ENCODE measurements at places on chromosomes 5 and 9.
A peak's percentile ranks its signal among the peaks of the same experiment; 100 is the strongest.

GRCh38 chr9:94699715-94700373 is 26.7 kb upstream of the AOPEP start:
- no peak for DNase-seq

DNA sequence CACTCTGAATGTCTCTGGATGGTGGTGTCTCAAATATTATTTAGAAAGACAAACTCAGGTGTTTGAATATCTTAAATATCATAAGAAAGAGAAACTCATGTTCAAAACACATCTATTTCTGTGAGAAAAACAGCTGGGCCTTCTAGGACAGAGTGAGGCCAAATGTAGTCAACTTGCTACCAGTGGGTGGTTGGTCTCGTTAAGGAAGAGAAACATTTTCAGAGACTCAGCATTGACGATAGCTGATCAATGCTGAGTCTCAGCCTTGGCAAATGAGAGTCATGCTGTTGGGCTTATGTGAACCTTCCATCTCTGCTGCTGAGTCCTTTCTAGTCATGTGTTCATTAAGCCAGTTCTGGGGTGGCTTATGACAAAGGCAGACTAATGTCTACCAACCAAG is 418.0 kb downstream of the CETN3 start:
- no peak for DNase-seq

DNA sequence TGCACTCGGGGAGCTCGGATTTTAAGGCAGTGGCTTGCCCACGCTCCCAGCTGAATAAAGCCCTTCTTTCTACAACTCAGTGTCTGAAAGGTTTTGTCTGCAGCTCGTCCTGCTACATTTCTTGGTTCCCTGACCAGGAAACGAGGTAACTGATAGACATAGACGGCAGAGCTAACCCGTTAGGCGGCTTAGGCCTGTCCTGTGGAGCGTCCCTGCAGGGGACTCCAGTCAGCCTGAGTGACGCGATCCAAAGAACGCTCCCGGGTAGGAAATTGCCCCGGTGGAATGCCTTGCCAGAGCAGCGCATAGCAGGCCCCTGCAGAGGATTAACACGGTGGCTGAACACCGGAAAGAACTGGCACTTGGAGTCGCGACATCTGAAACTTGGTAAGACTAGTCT is 1.8 kb upstream of the SELENOP start:
- DNase-seq = no peak

DNA sequence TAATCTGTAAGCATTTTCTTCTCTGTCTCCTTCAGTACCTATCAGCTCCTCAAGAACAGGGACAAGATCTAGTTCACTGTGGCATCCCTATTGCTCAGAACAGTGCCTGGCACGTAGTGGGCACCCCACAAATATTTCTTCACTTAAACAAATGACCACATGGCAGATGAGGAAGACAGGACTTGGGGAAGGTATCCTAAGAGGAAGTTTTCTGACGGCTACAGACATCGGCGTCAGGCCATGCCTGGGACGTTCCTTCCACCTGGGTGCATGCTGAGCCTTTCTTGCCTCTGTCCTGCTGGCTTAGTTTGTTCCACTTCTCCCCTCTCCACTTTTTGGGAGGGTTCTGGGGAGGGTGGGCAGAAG is 60.2 kb downstream of the NEURL1B start:
- no peak for DNase-seq

- no peak for DNase-seq
These were observed 14.2 kb upstream of the MACIR start for GRCh38 chr5:103244398-103244797.

GRCh38 chr9:108813951-108814601 is 41.7 kb downstream of the ACTL7B start:
- DNase-seq = no peak

- DNase-seq = no peak
These were observed 26.8 kb downstream of the C5orf15 start for GRCh38 chr5:133941456-133942196.

DNA sequence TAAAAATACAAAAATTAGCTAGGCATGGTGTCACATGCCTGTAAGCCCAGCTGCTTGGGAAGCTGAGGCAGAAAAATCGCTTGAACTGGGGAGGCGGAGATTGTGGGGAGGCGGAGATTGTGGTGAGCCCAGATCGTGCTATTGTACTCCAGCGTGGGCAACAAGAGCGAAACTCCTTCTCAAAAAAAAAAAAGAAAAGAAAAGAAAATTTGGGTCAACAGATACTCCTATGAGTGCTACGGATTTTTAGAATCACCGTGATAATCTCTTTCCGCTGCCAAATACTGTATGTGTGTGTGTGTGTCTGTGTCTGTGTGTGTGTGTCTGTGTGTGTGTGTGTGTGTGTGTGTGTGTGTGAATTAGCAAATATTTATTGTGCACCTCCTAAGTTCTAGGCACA is 64.4 kb downstream of the ARRDC3 start:
- DNase-seq = no peak

GRCh38 chr5:125201446-125202052 is 455.1 kb upstream of the ZNF608 start:
- no peak for DNase-seq

- DNase-seq = no peak
These were observed 310.8 kb downstream of the YTHDC2 start for GRCh38 chr5:113824307-113824706.

DNA sequence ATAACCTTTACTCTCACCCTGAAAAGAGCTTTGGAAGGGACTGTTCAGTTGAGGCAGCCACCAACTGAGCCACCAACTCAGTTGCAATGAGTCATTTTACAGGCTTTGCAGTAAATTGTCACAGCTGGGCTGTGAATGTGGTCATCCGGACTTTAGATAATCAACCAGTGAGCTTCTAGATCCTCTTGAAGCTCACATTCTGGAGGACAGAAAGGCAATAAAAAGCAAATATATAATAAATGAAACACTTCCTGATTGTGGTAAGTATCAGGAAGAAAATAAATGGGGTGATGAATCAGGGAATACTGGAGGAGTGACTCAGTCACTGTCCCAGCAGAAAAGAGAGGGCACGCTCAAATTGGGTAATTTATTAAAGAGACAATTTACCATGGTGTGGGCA is 13.2 kb upstream of the C5orf58 start:
- no peak for DNase-seq

DNA sequence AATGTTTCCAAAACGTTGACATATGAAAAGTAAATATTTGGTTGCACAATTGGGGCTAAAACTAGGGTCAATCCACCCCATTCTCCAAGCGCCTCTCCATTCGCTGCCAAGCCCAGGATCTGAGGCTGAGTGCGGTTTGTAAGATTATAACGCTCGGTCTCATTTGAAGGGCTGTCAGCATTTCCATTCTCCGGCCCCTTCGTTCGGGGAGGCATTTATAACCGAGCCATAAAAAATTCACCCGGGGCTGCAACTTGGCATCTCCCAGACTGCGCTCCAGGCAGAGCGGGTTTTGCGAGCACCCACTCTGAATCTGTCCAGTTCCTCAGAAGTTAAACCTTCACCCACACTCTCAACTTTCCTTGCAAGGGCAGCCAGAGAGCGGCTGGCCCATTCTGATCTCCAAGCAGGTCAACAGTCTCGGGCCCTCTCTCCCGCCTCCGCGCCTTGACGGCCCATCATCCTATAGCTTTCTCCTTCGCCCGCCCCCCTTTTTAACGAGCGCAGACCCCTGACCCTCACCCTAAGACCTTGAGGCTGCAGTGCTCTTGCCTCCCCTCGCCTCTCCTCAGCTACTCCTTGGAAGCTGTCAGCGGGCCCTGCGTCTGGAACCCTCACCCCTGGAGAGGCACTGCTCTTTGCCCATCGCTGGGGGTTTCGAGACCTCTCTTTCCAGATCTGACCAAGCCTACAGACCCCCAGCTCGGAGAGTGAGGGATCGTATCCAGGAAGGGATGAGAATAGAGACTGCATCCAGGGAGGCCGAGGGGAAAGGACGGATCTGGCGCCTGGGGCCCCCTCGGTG is 1.1 kb downstream of the SLIT3 start:
- no peak for DNase-seq

DNA sequence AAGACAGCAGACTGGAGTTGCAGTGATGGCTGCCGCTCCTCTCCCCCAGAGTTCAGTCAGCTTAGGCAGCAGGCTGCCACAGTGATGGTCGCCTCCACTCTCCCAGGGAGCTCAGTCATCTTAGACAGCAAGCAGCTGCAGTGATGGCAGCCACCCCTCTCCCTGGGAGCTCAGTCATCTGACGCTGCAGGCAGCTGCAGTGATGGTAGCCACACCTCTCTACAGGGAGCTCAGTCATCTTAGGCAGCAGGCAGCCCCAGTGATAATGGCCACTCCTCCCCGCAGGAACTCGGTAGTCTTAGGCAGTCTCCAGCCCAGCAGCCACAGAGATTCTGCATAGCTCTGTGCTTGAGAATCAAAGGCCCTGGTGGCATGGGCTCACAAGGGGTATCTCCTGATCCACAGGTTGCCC is 582.7 kb downstream of the DTWD2 start:
- DNase-seq = no peak

DNA sequence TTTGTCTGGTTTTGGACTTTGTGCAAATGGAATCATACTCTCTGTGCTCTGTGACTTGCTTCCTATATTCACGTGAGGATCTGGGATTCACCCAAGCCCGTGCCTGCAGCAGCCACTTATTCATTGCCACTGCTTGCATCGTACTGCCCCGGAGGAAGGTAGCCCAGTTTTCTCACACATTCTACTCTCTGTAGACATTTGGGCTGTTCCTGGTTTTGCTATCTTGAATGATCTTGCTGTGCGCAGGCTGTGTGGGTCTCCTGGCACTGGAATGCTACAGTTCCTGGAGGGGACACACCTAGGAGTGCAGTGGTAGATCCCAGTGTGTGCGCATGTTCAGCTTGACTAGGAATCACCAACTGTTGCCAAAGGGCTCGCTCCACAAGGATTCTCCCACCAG is 99.2 kb upstream of the BOD1 start:
- no peak for DNase-seq

DNA sequence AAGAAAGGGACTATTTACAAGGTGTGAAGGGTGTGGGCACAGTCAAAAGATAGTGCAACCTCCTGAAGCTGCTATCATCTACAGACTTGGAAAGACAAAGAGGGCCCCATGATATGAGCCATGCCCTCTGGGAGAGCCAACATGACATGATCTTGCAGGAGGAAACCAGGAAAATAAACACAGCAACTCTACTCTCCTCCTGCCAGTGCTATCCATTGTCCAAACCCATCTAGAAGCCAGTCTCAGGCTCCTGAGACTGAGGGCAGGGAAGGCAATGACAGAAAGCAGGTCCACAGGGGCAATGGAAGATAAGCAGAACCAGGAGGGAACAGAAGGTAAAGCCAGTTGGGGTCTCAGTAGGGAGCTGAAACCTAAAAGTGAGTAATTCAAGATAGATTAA is 37.1 kb downstream of the PLPP1 start:
- no peak for DNase-seq

DNA sequence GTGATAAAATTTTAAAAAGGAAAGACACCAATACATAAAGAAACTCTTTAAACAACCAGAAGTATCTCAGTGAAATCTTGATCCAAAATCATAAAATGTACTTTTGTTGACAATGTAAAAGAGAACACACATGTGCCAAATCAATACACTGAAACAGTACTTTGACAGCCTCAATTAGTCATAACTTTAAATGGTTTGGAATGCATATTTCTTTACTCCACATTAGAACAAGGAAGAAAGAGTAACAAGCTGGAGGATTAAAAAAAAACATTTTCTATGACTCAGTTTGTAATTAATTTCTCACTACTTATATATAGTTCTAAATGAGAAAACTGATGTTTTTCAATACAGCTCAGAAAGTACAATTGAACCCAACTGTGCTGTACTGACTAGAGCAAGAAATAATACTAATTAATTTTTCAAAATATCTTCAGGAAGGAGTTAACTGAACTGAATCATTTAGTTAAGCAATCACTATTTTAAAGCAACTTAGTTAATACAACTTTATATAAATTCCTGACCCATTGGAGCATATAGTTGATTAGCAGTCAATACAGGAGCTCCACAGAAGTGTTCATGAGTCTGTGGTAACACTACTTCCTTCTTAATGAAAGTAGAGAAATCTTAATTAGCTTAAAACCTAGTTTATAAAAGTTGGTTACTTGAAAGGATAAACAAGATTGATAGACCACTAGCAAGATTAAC is 101.0 kb downstream of the NR3C1 start:
- no peak for DNase-seq

DNA sequence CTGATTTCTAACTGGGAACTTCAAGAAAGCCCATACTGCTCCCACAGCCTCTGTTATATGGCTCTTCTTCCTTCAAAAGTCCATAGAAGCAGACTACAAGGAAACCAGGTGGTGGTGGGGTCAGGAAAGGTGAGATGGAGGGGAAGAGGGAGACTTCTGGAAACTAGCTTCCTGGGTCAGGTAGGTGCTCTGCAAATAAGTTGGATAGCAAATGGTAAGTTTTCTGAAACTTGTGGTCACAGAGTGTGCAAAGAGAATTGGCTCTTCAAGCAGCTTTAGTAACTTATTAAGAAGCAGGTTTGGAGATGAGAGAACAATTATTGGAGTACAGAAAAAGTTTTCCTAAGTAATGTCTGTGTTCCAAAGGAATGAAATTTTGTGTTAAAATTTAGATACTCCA is 316.9 kb downstream of the ADGRV1 start:
- DNase-seq = no peak

DNA sequence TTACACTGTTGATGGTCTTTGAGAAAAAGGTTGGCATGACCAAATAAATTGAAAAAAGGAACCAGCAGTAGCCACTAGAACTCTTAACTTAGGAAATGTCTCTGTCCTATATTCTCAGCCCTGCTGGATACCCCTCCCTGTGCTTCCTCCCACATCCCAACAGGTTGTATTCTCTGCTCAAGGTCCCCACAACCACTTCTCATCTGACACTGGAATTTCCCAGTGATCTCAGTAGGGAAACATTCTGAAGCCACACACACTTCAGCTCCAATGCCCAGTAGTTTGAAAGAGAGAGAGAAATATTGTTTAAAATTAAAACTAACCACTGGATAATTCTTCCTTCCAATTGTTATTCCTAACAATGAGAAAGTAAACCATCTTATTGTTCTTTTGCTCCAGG is 30.0 kb upstream of the NREP start:
- DNase-seq = no peak

DNA sequence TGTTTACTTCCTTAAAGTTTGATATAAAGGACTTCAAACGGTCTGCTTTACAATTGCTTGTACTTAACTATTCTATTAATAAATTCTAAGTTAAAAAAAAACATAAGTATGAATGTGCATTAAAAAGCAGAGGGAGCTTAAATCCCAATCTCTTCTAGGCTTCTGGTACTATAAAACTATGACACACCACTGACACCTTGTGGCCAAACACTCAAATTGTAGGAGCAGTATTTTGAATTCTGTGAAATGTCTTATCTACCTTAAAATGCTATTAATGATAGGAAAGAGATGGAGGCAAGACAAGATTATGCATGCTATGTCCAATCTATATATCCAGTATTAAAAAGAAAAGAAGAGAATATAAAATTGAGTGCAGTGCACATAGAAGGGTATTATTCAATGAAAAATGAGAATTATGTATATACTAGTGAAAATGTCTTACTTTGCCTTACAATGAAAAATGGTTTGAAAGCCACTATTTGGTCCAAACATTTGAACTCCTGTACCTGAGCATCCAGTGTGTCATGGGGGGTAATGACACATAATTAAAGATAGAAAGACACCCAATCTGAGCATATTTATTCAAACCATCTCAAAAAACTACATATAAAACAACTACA is 87.6 kb downstream of the ERP44 start:
- DNase-seq = peak; percentile 23

All from effector CD4-positive, alpha-beta T cell (primary cell).